ENCODE measurements at places on chromosomes 5 and 9. TPM values are rescaled to one million over a fixed set of nuclear protein-coding genes. Genes with fewer than 3 reads are reported as not detected.
A peak's percentile ranks its signal among the peaks of the same experiment; 100 is the strongest.

DNA sequence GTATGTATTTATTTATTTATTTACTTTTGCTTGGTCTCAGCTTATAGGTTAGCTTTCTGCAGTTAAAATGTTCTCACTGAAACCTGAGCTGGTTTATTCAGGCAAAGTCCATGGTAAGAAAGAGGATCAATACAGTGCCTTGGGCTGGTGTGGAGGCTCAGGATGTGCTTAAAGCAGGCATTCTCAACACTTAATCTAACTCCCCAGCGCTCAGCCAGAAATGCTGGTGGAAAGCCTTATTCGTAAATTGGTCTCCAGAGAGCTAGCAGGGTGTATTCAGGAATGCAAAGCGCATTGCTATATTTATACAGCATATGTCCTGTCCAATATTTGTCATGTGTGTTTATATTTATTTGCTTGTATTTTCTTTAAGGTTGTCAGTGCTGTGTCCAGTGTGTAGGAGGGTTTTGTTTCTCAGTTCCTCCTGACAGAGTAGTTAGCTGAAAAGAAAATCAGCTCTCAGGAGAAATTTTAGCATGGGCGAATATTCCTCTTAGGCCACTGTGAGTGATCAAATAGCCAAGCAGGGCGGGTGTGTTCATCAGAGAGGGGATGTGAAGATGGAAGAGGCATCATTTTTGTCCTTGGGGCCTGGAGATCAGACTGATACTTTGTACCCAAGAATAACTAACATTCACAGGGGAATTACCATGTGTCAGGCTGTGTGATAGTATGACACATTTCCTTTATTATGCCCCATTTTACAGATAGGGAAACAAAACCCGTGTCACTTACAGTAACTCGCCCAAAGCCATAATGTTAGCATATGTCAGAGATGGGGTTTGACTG, 65.8 kb downstream of the DOCK2 start:
- no peaks in the 10 kb centered on the region for H3K27me3 ChIP-seq
- DNase-seq: no peak
- H3K27ac ChIP-seq: no peak overlapping the region
- H3K4me1 ChIP-seq: no peaks in the 10 kb centered on the region

DNA sequence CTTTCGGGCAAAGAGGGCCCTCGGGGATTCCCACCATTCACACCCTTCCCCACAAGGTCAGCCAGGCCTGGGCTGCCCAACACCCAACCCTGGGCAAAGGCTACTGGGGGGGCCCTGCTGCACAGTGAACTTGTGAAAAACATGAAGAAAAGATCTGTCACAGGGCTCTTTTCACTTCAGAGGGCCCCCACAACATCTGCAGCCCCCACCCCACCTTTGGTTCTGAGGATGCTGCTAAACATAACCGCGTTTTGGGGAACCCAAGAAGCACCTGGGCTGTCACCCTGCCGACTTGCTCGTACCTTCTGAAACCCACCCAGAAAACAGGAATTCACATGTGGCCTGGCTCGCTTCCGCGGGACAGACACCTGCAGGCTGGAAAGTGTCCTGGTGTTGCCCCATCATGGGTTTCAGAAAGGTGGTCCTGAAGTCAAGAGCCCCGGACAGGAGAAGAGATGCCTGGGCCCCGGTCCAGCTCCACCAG, 29.3 kb downstream of the B4GALT1 start:
- no peaks in the 10 kb centered on the region for H3K27me3 ChIP-seq
- H3K4me1 ChIP-seq: peaks cover 11% of the 10 kb centered on the region
- H3K36me3 ChIP-seq: no peaks in the 10 kb centered on the region
- no peak overlapping the region for H3K4me3 ChIP-seq

DNA sequence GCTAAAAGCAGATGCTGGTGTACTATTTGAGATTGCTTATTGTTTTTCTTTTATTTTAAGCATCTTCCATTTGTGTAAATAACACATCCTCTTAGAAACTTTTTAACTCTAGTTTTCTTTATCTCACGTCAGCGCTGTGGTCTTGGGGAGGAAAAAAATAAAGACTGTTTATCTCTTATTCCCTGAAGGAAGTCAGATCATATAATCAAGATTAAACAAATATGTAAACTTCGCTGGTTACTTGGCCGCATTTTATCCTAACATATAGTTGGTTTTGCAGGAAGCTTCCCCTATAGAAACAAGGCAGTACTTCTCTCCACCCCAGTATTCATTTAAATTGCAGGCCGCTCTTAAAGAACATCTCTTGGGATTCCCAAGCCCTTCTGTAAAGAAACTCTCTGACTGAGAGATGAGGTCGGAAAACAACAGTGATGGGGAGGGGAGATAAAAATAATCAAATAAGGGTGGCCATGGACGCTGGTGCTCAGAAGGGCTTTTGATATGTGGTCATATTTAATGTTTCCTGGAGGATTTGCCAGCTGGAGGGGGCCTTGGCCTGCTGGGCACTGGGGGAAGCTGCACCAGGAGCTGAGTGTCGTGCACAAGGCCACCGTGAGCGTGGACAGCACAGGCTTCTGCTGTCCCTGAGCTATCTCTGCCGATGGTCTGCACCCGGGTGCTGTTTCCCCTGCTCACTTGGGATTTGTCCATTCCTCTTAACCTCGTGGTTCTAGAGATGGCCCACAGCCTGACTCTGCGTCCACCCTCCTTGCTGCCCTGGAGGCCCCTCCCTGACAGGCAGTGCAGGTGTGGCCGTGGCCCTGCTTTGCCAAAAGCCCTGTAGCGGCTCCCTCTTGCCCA, 23.8 kb downstream of the NEURL1B start:
- H3K36me3 ChIP-seq: no peaks in the 10 kb centered on the region
- no peak overlapping the region for H3K4me3 ChIP-seq
- DNase-seq: peak; percentile 45
- no peak overlapping the region for H3K27ac ChIP-seq
- H3K27me3 ChIP-seq: no peaks in the 10 kb centered on the region
- H3K4me1 ChIP-seq: no peaks in the 10 kb centered on the region

DNA sequence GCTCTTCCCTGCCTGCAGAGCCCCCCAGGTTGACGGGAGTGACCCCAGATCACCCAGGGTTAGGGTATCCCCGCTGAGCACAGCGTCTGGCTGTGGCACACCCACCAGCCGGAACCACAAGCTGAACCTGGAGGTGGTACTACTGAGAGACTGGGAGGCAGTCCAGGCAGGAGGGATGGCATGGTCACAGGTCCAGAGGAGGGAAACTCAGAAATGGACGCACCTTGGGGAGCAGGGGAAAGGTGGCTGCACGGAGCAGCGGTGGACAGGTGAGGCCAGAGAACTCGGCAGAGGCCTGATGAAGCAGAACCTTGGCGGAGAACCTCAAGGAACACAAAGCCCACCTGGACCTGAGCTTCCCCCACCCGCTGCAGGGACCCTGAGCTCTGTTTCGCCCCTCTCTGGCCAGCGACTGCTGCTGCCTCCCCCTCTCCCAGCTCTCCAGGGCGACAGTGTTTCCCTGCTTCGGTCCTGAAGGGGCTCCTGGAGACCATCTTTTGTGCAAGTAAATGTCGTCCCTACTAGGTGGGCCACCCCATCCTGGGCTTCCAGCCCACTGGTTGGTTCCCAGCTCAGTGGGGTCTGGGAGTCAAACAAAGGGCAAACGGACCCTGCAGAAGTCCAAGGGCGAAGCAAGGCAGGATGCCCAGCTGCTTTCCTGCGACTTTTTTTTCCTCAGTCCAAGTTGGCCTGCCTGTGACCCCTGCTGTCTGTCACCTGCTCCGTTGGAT, 845 bp downstream of the ADGRD2 start:
- H3K27me3 ChIP-seq: no peaks in the 10 kb centered on the region
- no peaks in the 10 kb centered on the region for H3K36me3 ChIP-seq
- no peak overlapping the region for H3K4me3 ChIP-seq
- H3K27ac ChIP-seq: no peak overlapping the region
- peak; percentile 26 for DNase-seq
- H3K4me1 ChIP-seq: no peaks in the 10 kb centered on the region

GRCh38 chr5:118270526-118270925, 717.8 kb downstream of the DTWD2 start:
- no peak overlapping the region for H3K27ac ChIP-seq
- H3K4me3 ChIP-seq: no peak overlapping the region
- no peaks in the 10 kb centered on the region for H3K27me3 ChIP-seq

- DNase-seq: no peak
- H3K27me3 ChIP-seq: no peaks in the 10 kb centered on the region
- H3K27ac ChIP-seq: no peak overlapping the region
- no peaks in the 10 kb centered on the region for H3K36me3 ChIP-seq
Measured at GRCh38 chr5:14718778-14719177, 54.3 kb downstream of the OTULIN start.

DNA sequence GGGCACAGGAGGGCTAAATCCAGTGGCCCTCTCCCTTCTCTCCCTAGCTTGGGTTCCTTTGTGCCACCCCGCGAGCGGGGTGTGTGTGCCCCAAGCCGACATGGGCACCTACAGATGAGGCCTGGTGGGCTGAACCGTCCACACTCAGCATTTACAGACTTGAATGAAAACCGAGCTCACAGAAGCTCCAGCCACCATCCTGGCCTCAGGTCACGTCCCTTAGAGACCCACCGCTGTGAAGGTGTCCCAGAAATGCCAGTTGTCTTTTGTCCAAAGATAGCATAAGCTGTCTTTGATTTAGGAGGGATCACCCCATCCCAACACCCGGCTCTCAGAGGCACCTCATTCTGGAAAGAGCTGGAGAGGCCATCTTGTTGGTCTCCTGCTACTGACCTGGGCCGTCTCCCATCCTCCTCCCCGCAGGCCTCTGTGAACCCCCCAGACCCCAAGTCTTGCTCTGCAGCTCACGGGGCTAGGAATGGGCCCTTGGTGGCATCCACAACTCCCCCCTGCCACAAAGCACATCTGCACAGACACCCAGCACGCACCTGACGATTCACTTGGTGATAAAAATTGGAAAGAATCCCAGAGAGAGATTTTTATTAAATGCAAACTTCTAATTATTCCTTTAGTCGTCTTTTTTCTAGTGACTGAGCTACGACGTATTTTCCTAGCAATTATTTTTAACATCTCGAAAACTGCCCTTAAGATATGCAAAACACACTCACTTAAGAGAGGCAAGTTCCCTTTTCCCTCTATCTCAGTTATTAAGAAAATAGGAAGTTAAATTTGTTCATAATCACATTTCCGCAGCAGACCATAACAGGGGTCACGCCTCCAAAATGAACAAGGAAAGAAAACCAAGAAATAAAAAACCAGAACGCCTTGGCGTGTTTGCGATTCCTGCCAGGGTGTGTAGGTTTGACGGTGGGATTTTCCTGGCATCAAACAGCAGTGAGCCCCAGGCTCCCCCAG, 80.5 kb upstream of the LMX1B start:
- no peak overlapping the region for H3K4me3 ChIP-seq
- no peaks in the 10 kb centered on the region for H3K4me1 ChIP-seq
- peak; percentile 59 for DNase-seq
- no peak overlapping the region for H3K27ac ChIP-seq

The GPR150 gene
- total RNA-seq: not detected

DNA sequence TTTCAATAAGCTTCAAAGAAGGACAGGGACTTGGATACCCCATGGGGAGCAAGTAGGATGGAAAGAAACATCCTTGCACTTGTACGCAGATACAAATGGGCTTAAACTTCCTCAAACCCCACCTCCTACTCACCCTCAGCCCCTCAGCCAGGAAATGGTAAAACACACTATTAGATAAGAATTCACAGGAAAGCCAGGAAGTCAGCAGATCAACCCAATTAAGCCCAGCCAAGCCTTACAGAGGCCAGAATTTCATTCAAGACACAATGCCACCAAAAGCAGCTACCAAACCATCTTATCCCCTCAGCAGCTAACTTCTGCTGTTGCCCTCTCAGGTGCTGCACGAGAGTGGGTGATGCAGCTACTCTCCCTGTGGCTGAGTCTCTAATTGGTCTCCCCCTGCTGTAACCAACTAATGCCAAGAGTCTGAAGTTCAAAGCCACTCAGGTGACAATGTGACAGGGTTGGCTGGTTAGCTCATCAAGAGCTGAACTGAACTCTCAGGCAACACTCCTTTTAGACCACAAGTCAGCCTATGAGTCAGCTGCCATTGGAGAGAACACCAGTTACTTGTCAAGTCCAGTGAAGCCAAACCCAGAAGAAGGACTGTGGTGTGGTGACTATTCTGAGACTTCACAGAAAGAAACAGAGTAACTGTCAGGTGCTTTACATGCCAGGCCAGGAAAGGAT, 201.9 kb downstream of the ZNF608 start:
- no peak overlapping the region for H3K4me3 ChIP-seq
- no peaks in the 10 kb centered on the region for H3K4me1 ChIP-seq
- no peaks in the 10 kb centered on the region for H3K27me3 ChIP-seq
- no peak overlapping the region for H3K27ac ChIP-seq

DNA sequence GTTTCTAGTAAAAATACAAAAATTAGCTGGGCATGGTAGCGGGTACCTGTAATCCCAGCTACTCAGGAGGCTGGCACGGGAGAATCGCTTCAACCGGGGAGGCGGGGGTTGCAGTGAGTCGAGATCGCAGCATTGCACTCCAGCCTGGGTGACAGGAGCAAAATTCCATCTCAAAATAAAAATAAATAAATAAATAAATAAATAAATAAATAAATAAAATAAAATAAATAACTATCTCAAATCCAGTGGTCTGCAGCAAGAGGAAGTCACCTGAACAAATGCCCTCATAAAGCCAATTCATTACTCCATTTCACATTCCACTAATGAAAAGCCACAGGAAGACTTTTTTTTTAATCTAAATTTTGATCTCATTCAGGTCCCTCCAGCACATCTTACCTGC, 114.2 kb downstream of the EFNA5 start:
- H3K27me3 ChIP-seq: no peaks in the 10 kb centered on the region
- no peaks in the 10 kb centered on the region for H3K4me1 ChIP-seq
- no peak overlapping the region for H3K4me3 ChIP-seq
- H3K36me3 ChIP-seq: no peaks in the 10 kb centered on the region

Measured in aorta (tissue), 5 donors.